ENCODE measurements at places on chromosomes 6 and 20.

- DNase-seq, result peak; percentile 84
These were observed 7.1 kb downstream of the XKR7 start for GRCh38 chr20:31974951-31975487.

GRCh38 chr6:158910484-158911440, 89.2 kb downstream of the RSPH3 start:
- no peak for DNase-seq

DNA sequence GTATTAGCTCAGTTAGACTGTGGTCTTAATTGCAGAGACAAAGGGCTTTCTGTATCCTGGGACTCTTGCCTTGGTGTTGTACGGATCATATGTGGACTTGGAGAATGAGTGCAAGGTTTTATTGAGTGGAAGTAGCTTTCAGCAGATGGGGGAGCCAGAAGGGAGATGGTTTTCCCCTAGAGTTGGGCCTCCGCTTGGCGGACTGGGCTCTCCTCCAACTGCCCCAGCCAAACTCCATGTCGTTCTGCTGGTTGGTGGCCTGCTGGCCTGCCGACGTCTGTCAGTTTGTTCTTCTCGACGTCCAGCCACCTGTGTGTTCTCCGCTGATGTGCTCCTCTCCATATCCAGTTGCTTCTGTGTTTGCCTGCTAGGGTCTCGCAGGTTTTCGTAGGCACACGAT, 189.5 kb upstream of the FLRT3 start:
- no peak for DNase-seq

GRCh38 chr20:60138256-60139220, 180.3 kb downstream of the CDH26 start:
- DNase-seq, result no peak

DNA sequence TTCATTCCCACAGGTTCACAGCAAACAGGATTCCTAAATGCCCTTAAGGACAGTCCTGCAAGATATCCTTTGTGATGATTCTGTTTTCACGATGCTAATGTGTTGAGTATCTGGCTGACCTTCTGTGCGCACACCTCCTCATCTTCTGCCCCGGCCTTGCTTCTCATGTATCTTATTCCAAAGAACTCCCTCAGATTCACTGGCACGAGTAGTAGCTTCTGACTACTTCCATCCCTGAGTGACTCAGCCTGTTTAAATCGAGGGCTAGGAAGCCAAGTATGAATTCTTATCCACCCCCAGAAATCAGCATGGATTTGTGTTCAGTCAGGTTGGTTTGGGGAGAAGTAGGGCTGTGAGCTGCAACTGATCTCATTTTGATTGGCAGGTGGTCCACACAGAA, 190.2 kb upstream of the SNX9 start:
- DNase-seq, result no peak

DNA sequence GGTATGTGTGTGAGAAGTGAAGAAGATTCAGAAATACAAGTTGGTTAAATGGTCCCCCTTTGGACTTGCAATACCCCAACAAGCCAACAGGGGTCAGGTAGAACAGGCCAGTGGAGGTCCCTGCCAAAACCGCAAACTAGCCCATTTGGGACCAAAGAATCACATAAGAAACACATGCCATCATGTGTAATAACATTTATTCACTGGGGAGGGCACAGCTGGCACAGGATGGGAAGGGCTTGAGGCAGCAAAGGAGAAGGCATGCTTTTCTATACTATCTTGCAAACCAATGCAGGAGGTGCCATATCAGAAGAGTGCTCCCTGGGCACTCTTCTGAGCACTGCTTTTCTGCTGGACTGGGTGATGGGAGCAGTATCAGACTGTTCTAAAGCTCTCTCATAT, 116.1 kb upstream of the TRAF3IP2 start:
- no peak for DNase-seq

GRCh38 chr20:63481503-63481902, 9.0 kb upstream of the KCNQ2 start:
- DNase-seq, result no peak

DNA sequence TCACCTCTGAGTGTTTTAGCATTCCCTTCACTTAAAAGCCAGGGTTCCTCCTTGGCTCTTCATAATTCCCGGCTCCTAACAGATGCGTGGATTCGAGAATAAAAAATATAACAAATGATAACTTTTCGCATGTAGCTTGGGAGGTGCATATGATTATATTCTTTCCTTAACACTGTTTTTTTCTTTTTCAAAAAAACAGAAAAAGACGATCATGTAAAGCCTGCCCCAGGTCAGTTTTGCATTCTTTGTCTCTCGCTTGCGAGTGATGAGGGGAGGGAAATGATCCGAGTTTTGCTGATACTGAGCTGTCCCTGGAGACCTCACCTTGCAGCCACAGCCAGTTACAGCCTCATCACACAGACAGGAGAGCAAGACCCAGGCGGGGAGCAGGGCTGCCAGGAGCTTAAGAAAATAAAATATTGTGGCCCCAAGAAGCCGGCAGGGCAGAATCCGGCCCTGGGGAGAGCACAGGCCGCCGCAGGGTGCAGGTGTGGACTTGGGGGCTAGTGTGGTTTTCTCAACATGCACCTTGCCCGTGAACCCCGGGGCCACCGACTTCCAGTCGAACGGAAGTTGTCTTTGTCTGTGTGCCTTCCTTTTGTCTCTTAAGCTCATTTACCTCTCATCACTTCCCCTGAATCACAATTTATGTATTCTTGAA, 301.8 kb downstream of the TAF4 start:
- DNase-seq, result no peak

- DNase-seq, result peak; percentile 70
These were observed at the start of gene HLA-DPB1 for GRCh38 chr6:33075568-33076405. Gene HLA-DPB1 (plus strand): TSS chr6:33075990. CDS start chr6:33076042, 52 bp downstream.

DNA sequence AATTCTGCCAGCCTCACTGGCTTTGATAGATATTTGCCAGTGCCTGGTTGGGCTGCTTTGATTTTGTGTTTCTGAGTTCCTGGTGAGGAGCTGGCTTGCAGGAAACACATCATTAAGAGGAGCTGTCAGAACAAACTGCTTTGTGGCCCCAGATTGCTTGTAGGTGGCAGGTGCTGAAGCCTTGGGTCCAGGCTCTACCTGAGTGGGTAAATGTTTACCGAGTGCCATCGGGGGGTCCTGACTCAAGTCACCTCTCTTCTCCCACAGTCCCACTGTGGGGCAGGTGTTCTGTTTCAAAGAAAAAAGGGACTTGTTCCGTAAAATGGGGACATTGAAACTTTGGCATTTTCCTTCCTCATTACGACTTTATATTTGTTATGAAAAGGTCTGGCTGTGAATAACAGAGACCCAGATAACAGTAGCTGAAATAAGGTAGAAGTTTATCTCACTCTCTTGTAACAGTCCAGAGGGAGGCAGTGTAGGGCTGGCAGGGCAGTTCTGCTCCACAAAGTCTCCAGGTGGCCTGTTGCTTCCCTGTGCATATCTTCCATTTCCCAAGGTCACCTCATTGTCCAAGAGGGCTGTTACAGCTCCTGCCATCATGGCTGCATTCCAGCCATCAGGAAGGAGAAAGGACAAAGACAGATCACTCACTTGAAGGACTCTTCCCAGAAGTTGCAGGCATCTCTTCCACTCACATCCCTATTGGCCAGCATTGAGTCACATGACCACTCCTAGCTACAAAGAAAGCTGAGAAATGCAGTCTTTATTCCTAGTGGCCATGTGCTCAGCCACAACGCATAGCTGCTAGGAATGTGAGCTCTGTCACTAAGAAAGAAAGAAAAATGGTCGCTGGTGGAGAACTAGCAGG, 149.9 kb upstream of the KCNG1 start:
- no peak for DNase-seq

DNA sequence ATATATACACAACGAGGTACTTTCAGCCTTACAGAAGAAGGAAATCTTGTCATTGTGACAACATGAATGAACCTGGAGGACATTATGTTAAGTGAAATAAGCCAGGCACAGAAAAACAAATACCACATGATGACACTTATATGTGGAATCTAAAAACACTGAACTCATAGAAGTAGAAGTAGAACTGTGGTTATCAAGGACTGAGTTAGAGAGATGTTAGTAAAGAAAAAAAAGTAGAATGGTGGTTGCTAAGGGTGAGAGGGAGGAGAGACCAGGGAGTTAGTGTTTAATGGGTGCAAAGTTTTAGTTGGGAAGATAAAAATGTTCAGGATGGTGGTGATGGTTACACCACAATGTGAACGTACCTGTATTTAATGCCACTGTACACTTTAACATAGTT, 4.8 kb upstream of the STX11 start:
- no peak for DNase-seq

DNA sequence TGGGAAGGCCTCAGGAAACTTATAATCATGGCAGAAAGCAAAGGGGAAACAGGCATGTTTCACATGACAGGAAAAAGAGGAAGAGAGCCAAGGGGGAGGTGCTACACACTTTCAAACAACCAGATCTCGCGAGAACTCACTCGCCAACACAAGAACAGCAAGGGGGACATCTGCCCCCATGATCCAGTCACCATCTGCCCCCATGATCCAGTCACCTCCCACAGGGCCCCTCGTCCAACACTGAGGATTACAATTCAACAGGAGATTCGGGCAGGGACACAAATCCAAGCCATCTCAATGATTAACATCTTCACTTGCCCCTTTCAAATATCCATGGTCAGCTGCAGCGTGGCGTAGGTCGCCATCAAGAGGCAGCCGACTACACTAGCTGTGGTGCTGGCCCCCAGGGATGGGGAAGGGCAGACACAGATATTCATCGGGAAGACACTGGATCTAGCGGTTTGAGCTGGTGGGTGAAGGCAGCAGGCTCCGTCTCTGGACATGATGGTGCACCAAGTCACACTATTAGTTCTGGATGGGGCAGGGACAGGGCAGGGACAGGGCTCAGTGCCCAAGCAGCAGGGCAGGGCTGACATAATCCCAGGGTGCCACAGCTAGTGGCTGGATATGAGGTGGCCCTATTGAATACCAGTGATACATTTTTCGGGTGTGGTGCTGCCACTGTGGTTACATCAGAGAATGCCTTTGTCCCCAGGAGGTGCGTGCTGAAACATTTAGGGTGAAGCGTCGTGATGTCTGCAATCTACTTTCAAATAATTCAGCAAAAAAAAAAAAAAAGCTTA, 31.6 kb downstream of the TUBB2B start:
- no peak for DNase-seq

- DNase-seq, result no peak
These were observed 90.5 kb upstream of the MBOAT1 start for GRCh38 chr6:20302702-20303251.

GRCh38 chr20:38167851-38168760, 3.0 kb upstream of the TGM2 start:
- no peak for DNase-seq

DNA sequence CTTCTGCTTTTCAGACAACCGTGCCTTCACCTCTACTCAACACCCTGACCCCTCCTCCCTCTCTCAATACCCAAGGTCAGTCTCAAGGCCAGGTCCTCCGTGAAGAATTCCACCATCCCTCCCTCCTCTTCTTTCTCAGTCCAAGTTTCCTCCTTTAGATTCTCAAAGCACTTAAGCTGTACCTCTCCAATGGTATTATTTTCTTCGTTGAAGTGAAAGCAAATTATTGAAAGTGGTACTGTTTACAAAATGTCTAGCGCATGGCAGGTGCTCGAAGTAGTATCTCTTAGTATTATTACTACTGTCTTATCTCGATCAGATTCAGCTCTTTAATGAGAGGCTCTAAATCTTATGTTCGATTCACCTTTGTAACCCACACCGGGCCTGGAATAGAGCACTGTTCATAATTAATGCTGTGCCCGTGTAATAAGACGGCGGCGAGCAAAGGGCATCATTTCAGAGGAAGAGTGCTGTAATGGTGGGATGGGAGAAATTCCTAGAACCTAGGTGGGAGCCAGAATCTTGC, 593 bp upstream of the RALGAPB start:
- no peak for DNase-seq

- DNase-seq, result no peak
These were observed 17.7 kb downstream of the MYLIP start for GRCh38 chr6:16146527-16146955.

GRCh38 chr6:1144842-1145767, 166.8 kb upstream of the FOXQ1 start:
- DNase-seq, result no peak

DNA sequence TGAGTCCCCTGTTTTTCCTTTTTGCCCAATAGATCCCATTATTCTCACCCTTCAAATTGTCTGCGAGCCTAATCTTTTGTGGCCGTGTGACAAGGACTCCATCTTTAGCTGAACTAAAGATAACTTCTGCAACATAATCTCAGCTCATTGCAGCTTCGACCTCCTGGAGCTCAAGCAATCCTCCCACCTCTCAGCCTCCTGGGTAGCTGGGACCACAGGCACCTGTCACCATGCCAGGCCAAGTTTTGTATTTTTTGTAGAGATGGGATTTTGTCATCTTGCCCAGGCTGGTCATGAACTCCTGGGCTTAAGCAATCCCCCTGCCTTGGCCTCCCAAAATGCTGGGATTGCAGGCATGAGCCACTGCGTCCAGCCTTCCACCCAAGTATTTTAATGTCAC, 161.0 kb downstream of the GJA1 start:
- no peak for DNase-seq

DNA sequence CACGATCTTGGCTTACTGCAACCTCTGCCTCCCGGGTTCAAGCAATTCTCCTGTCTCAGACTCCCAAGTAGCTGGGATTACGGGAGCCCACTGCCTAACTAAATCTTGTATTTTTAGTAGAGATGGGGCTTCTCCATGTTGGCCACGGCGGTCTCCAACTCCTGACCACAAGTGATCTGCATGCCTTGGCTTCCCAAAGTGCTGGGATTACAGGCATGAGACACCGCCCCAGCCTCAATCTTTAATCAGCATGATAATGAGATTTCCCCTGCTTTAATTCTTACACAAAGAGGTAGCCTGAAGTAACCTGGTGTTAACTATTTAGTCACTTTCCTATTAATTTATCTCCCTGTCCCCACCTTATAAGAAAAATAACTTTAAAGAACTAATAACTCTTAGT, 31.3 kb upstream of the TRDN start:
- DNase-seq, result no peak

Data from NCI-H526 treated with DMSO at 0.1 percent for 48 hours (cell line).